ENCODE measurements at places on chromosomes 3 and 15.

DNA sequence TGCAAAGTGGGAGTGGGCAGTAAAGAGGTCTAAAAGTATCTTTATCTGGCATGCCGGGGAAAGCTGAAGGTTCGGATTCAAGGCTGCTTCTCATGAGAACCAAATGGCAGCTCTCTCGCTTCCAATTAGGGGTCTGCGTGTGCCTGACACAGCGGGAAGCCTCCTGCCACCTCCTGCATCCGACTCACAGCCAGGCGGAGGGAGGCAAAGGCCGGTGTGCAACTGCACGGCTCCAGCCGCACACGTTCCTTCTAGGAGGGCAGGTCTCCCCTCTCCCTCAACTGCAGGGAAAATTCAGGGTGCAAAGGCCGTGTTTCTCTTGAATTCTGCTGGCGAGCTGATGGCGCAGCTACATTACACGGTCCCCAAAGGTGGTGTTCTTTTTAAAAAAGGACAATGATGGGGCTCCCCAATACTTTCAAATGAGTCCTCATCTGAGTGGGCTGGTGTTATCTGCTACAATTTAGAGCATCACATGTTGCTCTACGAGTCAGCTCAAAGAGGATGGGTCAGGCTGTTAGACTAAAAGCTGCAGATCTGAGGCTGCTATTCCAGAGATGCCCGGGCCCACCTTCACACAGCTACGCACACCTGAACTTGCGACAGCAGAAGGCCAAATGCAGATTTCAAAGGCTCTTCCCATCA is 226.6 kb downstream of the ADAMTS17 start:
- DNase-seq: no peak

GRCh38 chr3:183252973-183253527 is at the start of gene B3GNT5:
B3GNT5 (plus strand) TSS chr3:183253253; CDS start chr3:183269799, 16,546 bp downstream.
- DNase-seq: no peak

DNA sequence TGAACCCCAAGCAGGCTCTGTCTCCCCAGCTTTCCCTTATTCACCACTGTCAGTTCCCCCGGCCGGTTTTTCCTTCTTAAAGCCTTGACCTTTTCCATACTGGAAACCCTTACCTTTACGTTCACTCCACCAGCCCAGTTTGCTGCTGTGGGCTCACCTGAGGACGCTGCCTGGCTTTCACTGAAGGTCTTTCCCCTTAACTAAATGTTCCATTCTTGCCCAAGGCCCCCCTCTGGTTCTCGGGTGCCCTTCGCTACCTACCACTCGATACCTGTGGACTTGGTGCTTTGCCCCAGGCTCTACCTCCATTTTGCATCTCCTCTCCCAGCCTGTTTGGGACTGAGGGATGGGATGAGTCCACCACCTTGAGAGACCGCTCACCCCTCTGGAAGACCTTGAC is 851 bp downstream of the AP2M1 start:
- DNase-seq: no peak

- DNase-seq: no peak
Measured at GRCh38 chr15:43423793-43424192, 52.9 kb downstream of the TUBGCP4 start.

DNA sequence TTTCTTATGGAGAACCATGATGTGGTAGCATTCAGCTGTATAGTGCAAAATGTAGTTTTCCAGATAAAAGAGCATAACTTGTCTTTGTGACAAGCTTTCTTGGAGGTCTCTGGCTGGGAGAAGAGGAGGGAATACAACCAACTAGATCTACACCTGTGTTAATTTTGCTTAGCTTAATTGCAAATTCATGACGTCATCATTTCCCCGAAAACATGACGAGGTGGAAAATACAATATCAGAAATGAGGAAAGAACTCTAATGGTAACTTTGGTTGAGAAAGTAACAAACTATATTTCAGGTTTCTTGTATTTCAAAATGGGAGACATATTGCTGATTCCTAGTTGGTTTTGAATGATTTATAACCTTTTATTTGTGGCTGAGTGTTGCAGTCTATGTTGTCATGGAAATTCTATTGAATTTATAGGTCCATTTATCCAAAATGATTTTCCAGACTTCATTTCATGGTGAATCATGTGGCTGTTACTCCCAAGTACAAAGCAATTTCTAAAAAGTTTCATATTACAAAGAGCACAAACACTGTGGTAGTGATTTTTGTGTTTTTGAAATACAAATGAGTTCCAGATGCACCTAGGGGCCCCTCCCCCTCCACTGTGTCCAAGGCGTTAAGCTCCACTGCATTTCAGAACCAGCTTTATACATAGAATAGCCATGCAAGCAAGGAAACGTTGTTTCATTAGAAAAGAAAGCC is 307.2 kb downstream of the FEZF2 start:
- no peak for DNase-seq

- DNase-seq: no peak
Measured at GRCh38 chr3:127736801-127737539, 64.2 kb downstream of the ABTB1 start.

- DNase-seq: no peak
Measured at GRCh38 chr3:156675830-156676767, 1.7 kb downstream of the TIPARP start.

- no peak for DNase-seq
Measured at GRCh38 chr3:62837145-62837787, 38.0 kb downstream of the CADPS start.

DNA sequence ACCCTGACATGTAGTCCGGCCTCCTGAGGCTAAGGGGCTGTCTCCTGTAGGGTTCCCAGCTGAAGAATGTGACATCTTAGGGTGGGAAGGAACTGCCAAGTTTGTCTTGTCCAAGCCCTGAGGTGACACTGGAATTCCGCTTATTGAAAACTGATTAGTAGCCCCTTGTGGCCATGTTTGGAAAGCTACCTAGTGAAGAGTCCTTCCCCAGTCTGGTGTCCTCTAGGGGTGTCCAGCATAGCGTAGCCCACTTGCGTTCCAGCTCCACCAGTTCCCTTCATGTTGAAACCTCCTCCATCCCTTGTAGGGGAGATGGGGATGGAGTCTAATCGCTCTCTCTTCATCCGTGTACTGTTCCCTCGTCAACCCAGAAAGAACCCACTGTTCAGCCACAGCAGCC is 79.5 kb downstream of the CHDH start:
- DNase-seq: no peak

DNA sequence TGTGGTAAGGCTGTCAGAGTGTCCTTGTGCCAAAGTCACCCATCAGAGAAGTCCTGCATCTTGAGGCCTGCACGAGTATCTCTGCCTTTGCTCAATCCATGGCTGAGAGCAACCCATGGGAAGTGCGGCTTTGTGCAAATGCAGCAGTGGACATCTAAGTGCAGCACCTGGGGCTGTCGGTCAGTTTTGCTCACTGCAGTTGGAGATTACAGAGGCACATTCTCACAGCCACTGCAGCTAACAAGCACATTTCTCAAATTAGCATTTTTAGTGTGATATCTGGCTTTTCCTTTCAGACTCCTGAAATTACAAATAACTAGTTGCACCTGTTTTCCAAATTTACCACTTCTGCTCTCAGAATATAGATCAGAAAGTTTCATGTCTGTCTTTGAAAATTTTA is 81.5 kb upstream of the DAZL start:
- DNase-seq: no peak

DNA sequence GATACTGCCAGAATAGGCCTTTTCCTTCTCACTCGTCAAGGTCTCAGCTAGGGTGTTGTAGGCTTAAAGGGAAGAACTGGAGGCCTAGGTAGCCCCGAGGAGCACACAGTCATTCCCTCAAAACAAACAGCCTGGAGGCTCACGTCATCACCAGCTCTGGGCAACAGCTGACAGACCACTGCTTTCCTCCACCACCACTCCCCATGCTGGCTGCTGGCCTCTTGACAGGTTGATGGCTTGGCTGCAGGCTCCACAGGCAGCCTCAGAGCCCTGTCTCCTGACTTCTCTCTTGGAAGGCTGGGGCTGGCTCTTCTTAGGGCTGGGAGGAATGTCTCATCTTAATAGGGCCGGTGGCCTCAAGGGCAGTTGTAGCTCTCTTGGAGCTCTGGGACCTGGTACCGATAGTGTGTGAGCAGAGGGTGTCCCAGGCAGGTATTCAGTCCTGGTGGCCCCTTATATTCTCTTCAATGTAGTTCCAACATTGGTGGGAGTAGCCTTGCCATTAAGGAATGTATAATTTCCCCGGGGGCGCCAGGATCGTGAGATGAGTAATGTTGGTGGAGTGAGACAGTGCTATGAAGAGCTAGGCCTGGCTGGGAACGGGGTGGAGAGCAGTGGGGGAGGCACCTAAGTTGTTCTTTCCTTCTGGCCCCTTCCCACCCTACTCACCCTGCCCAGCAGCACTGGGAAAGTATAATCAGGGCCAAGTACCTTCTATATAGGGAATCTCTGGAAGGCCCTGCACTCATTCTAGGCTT is 6.1 kb upstream of the AP2M1 start:
- no peak for DNase-seq

DNA sequence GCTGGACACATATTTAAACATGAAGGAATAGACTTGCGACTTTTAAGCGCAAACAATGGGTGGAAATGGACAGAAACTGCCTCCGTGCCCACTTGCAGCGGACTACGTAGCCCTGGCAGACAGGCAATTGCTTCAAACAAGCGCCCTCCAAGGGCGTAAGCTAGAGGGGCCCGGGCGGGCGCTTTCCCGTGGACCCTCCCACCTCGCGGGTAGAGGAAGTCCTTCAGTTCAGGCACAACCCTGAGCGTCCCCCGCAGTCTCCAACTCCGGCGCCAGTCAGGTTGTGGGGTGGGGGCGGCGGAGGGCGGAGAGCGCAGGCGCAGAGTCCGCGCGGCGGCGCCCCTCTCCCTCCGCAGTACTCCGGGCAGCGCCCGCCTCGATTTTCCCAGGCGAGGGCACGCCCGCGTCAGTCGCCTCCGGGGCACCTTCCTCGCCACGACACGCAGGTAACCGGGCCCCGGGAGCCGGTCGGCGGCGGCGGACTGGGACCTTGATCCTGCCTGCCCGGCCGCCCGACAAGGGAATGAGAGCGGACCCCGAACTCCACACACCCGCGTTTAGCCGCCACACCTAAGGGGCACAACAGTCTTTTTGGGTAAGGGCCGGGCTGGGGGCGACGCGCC is at the start of gene SLC35G2:
TSS of gene SLC35G2 (plus strand) at position 358 of the 623 bp plus-strand sequence. CDS start 35,335 bp downstream, outside the sequence.
- DNase-seq: peak; percentile 14

GRCh38 chr3:153355559-153355958 is 193.5 kb downstream of the RAP2B start:
- no peak for DNase-seq

DNA sequence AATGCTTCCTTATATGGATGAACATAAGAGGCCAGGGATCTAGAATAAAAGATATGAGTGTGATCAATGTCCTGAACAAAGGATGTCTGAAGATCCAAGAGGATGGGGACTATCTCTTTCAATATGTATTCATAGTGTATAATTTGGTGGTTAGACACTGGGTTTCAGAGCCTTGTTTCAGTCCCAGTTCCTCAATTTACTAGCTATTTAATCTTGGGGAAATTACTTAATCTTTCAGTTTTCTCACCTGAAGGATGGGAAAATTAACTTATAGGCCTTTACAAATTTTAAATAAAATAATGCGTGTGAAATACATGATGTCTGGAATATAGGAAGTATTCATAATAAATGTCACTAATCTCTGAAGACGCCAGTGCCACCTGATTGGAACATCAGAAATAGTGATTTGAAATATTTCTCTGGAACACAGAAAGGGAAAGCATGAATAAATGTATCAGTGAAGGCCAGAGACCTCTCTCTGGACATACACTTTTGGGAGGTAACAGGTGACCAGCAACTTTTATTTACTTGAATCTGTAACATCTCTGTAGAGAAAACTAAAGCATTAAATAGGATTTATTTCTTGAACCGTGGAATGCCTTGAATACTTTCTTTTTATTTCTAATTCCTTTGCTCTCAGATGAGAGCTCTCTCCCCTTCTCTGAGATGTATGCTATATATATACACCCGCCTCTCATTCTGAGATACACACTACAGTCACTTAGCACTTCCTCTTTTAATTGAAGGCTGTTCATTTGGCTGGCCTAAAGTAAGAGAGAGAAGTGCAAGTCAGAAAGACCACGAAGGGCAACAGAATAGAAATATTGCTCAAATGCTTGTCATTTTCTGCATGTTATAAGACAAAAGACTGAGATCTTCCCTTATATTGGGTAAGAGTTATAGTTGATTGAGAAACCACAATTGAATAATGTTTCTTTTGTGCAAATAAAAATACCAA is 407.1 kb downstream of the LSAMP start:
- DNase-seq: no peak

- no peak for DNase-seq
Measured at GRCh38 chr3:10184250-10184649, 19.5 kb downstream of the IRAK2 start.

DNA sequence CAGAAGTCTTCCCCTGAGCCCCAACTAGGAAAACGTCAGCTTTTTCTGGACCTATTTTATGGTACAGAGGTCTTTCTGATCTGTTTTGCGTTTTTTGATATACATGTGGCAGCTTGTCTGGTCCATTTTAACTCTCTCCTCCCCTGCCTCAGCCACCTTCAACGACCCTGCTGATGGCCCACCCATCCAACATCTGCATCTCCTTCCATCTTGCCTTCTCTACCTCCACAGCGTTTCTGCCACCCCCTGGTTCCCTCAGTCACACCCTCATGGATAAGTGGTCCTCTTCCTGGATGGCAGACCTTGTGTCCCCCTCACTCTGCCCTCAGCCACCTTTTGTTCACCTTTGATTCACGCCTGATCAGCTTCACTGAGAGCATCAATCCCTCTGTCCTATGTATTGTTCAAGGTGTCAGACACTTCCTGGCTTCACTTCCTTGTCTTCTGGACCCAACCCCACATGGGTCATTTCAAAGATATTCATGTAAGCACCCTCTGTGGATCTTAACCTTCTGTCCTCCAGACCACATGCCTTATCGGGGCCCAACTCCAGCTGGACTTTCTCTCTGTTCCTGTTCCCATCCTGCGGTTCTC is 13.5 kb downstream of the AHSG start:
- no peak for DNase-seq

DNA sequence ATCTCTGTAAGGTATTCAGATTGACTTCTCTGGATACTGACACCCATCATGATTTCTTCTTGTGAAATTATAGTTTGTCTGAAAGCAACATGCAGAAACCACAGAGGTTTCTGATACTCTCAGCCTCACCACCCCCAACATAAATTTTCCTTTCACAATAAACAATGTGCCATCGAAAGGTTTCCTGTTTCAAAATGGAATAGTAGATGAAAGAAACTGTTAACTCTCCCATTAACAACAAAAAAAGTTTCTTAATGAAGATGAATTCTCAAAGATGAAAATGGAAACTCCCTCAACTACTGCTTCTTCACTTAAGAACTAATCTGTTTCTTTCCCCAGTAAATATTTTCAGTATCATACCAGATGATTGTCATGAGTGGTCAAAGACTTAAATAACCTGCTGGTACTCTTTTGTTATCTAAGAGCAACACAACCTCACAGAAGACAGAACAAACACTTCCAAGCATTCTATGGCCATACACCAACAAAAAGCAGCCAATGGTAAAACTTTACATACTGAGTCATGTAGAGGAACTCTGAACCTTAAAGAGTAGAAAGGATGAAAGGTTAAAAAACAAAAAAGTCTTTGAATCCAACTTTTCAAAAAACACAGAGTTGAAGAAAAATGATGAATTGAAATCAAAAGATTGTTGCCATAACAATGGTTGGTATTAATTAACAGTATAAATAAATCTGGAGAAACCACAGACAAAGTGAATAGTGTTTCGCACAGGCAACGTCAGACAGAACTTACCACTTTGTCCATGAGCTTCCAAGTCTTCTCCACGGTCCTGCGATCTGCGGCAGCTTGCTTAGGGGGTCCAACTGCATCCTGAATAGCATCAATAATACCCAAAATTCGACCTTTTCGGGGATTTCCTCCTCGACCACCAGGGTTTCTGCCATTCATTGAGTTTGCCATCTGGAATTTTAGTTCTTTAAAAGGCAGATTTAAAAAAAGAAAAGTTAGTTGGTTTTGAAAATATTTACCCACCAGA is 1.9 kb downstream of the CBLB start:
- no peak for DNase-seq
